Activated T-cell treated with anti-CD3 and anti-CD28 coated beads, Interleukin-2, amount 50 U/mL, for 72 hours (primary cell): ENCODE measurements at places on chromosomes 12 and 14. TPM values are rescaled to one million over a fixed set of nuclear protein-coding genes. Genes with fewer than 3 reads are reported as not detected.

DNA sequence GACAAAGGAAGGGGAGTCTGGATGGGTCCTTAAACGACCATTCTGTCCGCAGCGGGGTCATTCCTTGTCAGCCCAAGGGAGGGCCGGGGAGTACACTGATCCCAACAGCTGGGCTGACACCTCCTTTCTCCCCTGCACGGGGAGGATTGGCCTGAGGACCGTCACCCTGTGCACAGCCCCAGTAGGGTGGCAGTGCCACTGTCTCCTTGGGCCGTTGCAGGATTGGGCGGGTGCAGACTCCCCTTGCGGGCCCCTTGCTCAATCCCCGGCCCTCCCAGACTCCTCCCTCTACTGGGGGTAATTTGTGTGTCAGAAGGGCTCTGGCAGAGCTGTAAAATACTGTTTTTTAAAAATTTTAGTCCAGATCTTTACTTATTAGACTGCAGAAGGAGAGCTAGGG lies 12.6 kb upstream of the AMN start:
- no peaks in the 10 kb centered on the region for H3K4me1 ChIP-seq
- H3K27ac ChIP-seq: no peak overlapping the region
- no peaks in the 10 kb centered on the region for H3K27me3 ChIP-seq

- H3K27ac ChIP-seq: no peak overlapping the region
- no peaks in the 10 kb centered on the region for H3K36me3 ChIP-seq
- peaks cover 29% of the 10 kb centered on the region for H3K4me1 ChIP-seq
- no peak for DNase-seq
- no peak overlapping the region for H3K4me3 ChIP-seq
- H3K27me3 ChIP-seq: no peaks in the 10 kb centered on the region
These were observed 9.8 kb downstream of the ZNF385A start for GRCh38 chr12:54374562-54375258.

GRCh38 chr14:102731871-102732800 lies 45.1 kb upstream of the TRAF3 start:
- no peak overlapping the region for H3K4me3 ChIP-seq
- H3K36me3 ChIP-seq: peaks cover 3% of the 10 kb centered on the region
- H3K4me1 ChIP-seq: no peaks in the 10 kb centered on the region

GRCh38 chr14:88044776-88045446 lies 40.0 kb downstream of the GPR65 start:
- peaks cover 26% of the 10 kb centered on the region for H3K4me1 ChIP-seq
- H3K36me3 ChIP-seq: peaks cover 6% of the 10 kb centered on the region
- DNase-seq: peak; percentile 21
- peak overlapping the region; percentile 98 for H3K27ac ChIP-seq
- peak overlapping the region; percentile 69 for H3K4me3 ChIP-seq

SYT1 gene
- total RNA-seq: not detected

HOXC10 gene
- total RNA-seq: not detected

DNA sequence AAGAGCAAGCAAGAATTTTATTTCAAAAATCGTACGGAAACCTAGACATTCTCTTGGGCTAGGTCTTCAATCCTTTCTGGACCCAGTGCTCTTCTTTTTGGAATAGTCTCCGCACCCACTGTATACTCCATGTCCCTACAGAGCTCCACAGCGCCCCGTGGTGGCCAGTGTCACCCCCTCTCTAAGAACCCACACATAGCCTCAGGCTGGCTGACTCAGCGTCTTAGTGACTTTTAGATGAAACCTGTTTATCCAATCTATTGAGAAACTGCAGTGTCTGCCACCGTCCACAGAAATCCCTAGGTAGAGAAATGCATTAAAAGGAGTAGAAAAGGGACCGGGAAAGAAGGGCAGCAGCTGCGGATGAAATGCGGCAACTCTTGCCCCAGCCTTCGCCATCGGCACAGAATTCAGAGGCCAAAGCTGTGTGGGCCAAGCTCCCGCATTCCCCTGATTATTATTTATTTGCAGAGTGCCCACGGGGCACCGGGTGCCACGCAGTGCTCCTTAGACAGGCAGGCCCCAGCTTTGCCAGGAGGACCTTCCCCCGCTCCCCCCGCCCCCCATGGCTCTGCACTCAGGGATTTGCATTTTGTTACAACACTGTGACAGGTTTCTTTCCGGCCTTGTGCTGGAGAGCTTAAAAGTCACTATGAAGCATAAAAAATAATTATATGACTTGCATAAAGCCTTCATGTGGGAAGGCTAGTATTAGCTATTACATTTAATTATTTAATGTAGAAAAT lies 170.1 kb upstream of the FKBP4 start:
- peak; percentile 39 for DNase-seq
- peaks cover 39% of the 10 kb centered on the region for H3K27me3 ChIP-seq
- H3K36me3 ChIP-seq: no peaks in the 10 kb centered on the region
- peaks cover 8% of the 10 kb centered on the region for H3K4me1 ChIP-seq
- H3K4me3 ChIP-seq: no peak overlapping the region

DNA sequence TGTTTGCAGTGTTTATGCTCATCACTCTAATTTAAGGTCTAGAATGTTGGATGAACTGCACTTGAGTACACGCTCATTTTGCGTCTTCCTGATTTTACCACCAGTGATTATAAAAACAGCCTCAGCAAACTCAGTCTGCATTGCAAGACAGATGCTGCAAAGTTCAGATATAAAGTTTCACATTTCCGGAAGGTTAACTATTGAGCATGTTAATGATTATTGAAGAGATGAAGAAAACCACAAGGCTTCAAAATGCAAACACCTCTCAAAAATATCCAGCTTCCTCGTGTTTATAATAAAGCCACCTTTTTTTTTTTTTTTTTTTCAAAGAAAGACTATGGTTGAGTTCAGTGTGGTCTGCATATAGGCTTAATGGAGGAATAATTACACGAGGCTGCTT lies 92.1 kb upstream of the BMP4 start:
- no peaks in the 10 kb centered on the region for H3K27me3 ChIP-seq
- no peaks in the 10 kb centered on the region for H3K36me3 ChIP-seq
- DNase-seq: no peak
- H3K4me1 ChIP-seq: no peaks in the 10 kb centered on the region
- no peak overlapping the region for H3K4me3 ChIP-seq
- no peak overlapping the region for H3K27ac ChIP-seq

- no peak for DNase-seq
- peak overlapping the region; percentile 93 for H3K4me3 ChIP-seq
- H3K27me3 ChIP-seq: no peaks in the 10 kb centered on the region
- peak overlapping the region; percentile 88 for H3K27ac ChIP-seq
- peaks cover 13% of the 10 kb centered on the region for H3K36me3 ChIP-seq
These were observed 7.5 kb downstream of the PTPN6 start for GRCh38 chr12:6958609-6959057.

IFNG-AS1 gene
- total RNA-seq: not detected

- peaks cover 10% of the 10 kb centered on the region for H3K36me3 ChIP-seq
- peak; percentile 4 for DNase-seq
- H3K4me1 ChIP-seq: peaks cover 59% of the 10 kb centered on the region
- peak overlapping the region; percentile 73 for H3K27ac ChIP-seq
- peak overlapping the region; percentile 63 for H3K4me3 ChIP-seq
These were observed 2.7 kb upstream of the ABCD2 start for GRCh38 chr12:39622306-39622705.

NID2 gene
- total RNA-seq: 0.24 TPM

CBLN3 gene
- total RNA-seq: 15.7 TPM

TMEM132D gene
- not detected for total RNA-seq

GRCh38 chr14:27672047-27672446 lies 1074.2 kb upstream of the NOVA1 start:
- no peak overlapping the region for H3K4me3 ChIP-seq
- no peaks in the 10 kb centered on the region for H3K4me1 ChIP-seq
- no peak for DNase-seq

DNA sequence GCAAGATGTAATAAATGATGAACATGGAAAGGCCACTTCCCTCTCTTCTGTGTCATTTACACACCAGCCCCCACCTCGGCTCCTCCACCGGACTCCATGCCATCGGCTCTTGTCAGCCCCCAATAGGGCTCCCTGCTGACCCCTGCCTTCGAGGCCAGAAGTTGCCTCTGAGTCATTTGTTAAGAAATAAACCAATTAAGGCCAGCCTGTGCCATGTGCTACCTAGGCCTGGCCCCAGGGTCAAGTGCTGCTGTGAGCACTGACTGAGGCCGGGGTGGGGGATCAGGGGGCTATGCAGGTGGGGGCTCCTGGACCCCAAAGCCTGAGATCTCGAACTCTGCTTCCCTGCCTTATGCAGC lies 53.2 kb downstream of the TESC start:
- H3K4me1 ChIP-seq: no peaks in the 10 kb centered on the region
- no peaks in the 10 kb centered on the region for H3K27me3 ChIP-seq
- no peak for DNase-seq
- no peak overlapping the region for H3K4me3 ChIP-seq
